Stimulated activated CD8-positive, alpha-beta memory T cell treated with anti-CD3 and anti-CD28 coated beads, Interleukin-7, amount 100 ng/mL, for 1 hour (primary cell): ENCODE measurements at places on chromosomes 3 and 15.

- DNase-seq: no peak
These were observed 51.9 kb upstream of the ATP2B2 start for GRCh38 chr3:10557250-10557649.

DNA sequence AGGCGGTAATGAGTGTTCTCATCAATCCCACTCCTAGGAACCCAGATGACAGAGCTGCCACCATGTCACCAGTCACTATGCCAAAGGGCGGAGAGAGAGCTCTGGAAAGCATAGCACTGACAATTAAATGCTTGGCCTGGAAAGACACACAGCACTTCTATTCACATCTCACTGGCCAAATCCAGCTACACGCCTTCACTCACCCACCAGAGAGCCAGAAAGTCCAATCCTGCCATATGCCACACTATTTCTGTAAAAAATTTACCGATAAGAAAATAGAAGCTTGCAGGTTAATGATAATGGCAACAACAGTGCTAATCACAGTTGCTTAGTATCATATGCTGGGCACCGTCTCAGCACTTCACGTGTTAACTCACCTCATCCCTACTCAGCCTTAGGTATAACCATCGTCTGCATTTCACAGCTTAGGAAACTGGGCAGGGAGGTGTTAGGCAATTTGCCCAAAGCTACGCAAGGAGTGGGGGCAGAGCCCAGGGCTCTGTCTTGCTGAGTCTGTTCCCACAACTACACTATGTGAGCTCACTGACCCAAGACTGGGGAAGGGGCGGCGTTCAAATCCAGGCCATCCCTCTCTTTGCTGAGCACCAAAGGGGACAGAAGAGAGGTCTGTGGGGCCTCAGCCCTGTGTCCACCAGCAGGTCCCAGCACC is 16.5 kb downstream of the KLHL25 start:
- no peak for DNase-seq

DNA sequence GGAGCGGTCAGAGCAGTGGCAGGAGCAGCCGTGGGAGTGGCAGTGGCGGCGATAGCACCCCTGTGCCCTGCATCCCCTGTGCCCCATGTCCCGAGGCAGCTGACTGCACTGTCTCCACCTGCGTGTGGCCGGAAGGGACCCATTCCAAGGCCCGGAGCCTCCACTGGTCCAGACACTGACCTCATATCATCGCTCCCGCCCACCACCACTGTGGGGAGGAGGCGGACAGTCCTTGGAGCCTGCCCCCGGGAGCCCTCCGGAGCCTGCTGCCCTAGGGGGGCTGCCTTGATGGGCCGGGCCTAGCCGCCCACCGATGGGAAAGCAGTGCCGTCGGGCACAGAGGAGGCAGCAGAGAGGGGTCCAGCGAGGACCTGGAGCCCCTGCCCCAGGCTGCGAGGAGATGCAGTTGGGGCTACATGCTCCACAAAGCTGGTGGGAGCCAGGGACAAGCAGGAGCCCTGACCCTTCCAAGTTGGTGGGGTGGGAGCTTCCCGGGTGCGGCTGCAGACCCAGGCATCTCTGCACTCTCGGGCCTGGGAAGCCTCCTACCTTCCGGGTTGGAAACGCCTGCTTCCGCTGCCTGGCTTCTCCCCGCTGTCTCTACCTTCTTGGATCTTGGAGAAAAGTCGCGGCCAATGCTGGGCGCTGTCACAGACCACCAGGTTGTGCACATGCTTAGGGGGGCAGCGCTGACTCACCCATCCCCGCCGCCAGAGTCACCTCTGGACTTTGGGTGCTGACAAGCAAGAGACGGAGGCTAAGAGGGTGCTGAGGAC is 283.2 kb upstream of the ROBO1 start:
- no peak for DNase-seq

DNA sequence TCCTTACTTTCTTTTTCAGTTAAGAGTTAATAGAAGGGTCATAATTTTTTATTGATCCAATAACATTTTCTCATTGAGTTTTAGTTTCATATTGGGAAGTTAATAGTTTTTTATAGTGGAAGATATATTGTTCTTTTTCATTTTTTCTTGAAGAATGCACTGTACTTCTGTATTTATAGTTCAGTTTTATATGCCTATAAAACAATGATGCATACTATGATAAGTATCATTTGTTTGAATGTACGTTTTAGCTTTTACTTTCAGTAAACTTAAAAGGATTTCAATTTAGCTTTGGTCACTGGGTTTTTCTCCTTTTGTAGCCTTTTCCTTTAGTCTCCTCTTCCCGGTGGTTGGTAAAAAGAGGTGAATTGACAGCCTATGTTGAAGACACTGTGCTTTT is 98.8 kb downstream of the DHX36 start:
- no peak for DNase-seq

GRCh38 chr3:27200721-27201489 is 168.3 kb downstream of the NEK10 start:
- no peak for DNase-seq

- DNase-seq: no peak
These were observed 115.6 kb upstream of the MLF1 start for GRCh38 chr3:158455406-158455805.

DNA sequence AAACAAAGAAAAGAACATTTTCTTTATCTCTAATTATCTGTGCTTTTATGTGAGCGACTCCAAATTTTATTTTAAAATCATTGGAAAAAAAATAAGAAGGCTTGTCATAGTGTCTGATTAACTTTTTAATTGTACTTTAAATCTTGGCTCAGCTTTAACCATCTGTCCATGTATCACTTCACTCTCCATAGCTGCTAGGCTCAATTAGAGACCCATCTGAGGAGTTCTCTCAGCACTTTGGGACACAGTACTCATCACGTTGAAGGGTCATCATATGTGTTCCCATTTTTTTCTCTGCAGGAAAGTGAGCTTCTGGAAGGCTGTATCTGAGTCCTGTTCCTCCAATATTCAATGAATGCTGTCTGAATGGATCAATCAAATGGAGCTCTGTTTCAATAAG is 908.5 kb upstream of the ROBO1 start:
- no peak for DNase-seq

DNA sequence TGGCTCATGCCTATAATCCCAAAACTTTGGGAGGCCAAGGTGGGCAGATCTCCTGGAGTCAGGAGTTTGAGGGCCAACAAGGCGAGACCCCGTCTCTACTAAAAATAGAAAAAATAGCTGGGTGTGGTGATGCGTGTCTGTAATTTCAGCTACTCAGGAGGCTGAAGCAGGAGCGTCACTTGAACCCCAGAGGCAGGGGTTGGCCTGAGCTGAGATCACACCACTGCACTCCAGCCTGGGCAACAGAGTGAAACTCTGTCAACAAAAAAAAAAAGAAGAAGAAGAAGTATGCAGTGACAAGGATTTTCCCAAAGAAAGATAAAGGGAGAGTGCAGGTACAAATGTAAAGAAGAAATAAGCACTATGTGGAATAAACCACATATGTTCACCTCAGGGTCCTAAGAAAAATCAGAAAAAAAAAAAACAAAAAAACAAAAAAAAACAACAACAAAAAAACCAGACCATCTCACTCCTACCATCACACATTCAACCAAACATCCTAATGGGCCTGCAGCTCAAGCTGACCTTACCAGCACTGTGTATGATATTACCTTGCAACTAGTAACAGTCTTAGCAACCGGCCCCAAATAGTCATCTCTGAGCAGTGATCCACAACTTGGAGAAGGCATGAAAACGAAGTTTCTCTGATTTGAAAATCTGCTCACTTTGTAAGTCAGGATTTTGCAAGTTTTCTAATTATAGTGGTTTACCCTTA is 296.7 kb upstream of the PROK2 start:
- DNase-seq: no peak

GRCh38 chr15:101115393-101115785 is 136.5 kb downstream of the CHSY1 start:
- DNase-seq: no peak

- no peak for DNase-seq
These were observed 759 bp upstream of the ARID3B start for GRCh38 chr15:74540161-74540760.

DNA sequence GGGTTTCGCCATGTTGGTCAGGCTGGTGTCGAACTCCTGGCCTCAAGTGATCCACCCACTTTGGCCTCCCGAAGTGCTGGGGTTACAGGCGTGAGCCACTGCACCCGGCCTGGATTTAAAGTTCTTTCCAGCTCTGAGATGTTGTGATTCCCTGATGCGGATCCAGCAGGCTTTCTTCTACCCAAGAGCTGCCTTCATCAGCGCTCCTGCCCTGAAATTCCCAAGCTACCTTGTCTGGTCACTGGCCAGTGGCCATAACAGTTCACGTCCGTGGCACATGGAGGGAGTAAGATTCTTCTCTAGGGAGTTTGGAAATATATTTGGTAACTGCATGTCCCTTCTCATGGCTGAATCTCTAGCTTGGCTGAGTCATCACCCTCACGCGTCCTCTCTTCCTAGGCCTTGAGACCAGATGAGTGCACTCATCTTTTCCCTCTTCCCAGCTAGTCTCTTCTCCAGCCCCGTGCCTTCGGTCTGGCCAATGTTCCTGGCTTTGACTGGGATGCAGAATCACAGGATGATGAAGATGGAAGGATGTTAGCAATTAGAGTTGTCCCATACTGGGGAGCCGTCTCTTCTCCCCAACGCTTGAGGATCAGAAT is 29.8 kb upstream of the APOD start:
- DNase-seq: no peak

- no peak for DNase-seq
These were observed 157.1 kb upstream of the TMC3 start for GRCh38 chr15:81531109-81531592.

GRCh38 chr3:45765958-45766357 is 30.4 kb downstream of the SLC6A20 start:
- no peak for DNase-seq

- no peak for DNase-seq
These were observed 7.0 kb upstream of the C15orf40 start for GRCh38 chr15:83018436-83018835.

DNA sequence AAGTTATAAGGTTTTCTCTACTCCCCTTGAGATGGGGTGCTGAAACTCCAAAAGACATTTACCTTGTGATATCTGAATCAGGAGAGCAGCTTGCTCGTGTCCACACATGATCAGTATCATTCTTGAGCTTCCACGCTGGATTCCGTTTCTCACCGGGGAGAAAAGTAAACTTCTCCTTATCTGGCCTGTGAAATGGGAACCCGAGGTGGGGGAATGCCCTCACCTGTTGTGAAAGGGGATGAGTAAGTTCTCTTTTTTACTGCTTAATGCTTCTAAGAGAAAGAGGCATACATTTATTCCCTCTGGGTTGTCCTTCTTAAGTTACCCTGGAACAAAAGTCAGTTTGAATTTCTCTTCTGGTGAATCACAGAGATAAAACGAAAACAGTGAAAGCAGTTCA is 440.5 kb upstream of the ADAMTS9 start:
- no peak for DNase-seq

DNA sequence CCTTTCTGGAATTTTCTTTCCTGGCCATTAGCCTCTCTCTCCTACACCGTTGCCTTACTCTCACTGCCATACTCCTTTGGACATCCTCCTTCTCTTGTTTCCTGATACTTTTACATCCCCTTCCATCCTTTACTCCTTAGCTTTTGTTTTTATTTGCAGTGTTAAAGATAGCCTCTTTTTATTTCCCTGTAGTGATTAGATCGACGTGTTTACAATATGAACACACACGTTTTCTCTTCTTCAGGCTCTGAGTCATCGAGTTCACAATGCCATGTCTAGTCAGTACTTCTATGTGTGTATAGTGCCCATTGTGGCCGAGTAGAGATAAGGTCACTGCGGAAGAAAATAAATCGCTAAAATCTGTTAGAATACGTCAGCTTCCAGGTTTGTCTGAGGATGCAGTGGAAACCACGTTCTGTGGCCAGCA is 208.5 kb downstream of the LPP start:
- no peak for DNase-seq

- DNase-seq: no peak
These were observed 262.0 kb upstream of the UMPS start for GRCh38 chr3:124467980-124468902.

DNA sequence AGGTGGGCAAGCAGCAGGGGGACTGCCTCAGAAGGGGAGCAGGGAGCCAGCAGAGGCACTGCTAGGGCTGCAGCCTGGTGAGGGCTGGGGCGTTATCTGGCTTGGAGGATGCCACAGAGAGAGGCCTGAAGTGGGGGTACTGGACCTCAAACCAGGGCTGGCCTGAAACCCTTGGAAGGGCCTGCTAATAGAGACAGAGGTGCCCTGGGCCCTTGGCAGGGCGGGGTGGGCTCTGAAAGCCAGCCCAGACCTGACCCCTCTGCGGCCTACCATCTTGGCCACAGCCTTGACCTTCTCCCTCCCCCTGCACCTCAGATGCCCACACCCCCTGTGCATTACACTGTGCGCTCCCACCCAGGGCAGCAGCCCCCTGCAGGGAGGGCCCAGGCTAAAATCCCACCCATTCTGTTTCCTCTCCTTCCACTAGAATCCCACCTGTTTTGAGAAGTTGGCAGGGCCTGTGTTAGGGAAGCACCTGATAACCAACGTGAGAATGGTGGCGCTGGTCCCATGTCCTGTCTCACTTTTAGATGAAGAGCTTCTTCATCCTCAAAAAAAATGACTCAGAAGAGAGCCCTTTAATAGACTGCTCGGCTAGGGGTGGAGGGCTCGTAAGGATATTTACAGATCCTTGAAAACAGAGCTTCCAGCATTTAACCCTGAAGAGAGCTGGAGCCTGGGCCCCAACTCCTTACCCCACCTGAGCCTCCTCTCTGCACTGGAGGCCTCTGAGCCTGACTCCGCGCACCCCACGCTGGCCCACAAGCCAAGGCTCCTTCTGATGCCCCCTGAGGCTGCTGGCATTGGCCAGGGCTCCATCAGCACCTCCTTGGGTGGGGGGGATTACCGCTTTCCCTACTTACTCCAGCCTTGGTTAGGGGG is 29.8 kb downstream of the LOXL1 start:
- no peak for DNase-seq

GRCh38 chr15:52673312-52673711 is 5.9 kb downstream of the ATOSA start:
- no peak for DNase-seq

DNA sequence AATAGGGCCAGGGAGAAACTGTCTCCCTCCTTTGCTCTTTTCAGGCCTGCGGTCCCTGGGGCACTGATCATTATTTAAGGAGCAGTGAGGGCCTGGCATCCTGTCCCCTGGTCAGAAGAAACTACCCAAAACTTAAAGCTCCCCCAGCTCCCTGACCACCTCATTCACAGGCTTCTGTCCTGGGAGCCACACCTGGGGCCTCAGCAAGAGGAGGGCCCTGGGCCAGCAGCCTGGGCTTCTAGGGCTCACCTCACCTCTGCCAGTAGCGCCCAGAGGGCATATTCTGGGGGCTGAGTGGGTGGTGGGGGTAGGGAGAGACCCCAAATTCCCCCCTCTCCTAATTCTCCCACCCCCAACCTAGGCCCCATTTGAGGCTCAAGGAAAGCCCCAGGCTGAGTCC is 4.7 kb upstream of the GRM2 start:
- DNase-seq: no peak

DNA sequence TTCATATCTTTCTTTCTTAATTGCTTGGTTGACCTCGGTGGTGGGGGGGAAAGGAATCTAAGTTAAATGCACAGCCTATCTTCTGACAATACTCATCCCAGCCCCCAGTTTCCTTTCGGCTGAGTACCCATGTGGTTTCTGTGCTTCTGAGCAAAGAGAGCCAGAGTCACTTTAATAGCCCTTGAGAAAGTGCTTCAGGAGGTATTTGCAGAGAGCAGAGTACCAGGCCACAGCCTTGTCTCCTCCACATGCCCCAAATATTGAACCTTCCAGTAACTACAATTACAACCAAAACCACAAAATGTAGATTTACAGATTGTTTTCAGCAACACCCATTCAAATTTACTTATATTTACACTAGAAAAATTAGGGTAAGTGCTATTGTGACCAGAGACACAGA is 647.4 kb downstream of the NR2F2 start:
- no peak for DNase-seq
